Activated T-helper 1 cell treated with anti-CD3 and anti-CD28 coated beads, Interleukin-2, amount 50 U/mL, for 16 hours (primary cell): ENCODE measurements at places on chromosomes 5 and 9.

- no peak for DNase-seq
These were observed 69.5 kb downstream of the ZNF354C start for GRCh38 chr5:179129607-179130071.

- DNase-seq: no peak
These were observed 36.3 kb downstream of the FAM163B start for GRCh38 chr9:133572821-133573361.

DNA sequence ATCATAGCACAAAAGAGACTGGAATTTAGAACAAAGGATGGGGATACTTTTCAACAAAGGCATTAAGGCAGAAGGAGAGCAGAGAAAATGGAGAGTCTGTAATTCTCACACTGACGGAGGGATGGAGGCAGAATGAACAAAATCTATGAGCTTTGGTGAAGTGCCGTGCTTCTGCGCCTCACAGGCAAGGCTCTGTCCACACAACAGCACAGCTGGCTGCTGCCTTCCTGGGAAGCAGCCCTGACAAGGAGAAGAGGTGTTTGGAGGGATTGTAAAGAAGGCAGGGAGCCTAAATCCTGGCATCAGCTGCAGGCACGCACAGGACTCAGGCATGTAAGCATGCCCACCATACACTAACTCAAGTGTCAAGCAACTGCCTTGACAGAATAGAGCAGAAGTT lies 485.2 kb upstream of the KIF2A start:
- DNase-seq: no peak

DNA sequence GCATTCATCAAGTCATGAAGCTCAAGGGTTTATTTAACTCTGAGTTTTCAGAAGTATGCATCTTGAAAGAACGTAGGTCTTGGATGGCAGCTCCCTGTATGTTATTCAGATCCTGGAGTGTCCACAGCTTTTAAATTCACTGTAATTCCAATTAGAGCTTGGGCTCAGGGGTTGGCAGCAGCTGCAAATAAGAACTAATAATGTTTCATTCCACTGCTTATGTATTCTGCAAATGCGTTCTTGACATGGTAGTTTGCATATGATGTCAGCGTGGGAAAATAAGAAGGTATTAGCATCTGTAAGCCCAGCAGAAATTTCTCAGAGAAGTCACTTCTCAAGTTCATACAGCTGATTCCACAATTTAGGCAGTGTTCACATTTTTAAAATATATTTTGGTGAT lies 58.4 kb downstream of the RORB start:
- no peak for DNase-seq

DNA sequence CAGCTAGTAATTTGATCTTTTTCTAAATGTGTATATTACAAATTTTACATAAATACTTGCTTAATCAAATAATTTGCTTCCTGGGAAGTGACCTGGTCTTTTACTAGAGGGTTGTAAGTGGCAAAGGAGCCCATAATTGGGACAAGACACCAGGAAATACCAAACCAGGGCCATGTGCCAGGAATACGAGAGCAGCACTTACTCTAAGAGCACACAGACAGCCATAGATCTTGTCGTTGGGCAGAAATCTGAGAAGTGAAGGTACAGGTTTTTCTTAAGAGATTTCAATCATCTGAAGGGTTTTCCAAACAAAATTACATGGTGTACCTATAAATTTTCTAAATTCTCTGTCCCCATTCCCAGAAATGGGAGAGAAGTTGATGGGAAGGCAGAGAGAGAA lies 179.3 kb downstream of the HINT1 start:
- no peak for DNase-seq

DNA sequence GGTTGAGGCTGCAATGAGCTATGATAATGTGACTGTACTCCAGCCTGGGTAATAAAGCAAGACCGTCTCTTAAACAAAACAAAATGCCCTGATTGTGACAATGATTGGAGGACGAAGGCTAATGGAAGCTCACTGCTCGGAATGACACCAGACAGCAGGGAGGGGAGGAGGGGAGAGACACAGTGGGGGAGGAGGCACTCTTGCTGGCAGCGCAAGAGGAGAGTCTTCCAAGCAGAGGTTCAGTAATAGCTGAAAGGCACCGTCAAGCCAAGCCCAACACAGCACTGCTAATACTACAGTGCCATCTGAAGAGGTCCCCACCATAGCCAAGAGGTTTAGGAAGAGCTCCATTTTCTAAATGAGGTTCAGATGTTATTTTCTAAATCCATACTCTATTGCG lies 102.3 kb downstream of the GLDC start:
- DNase-seq: no peak
